ENCODE measurements at places on chromosomes 5 and 9.

GRCh38 chr5:39202597-39203274, 16.6 kb downstream of the FYB1 start:
- DNase-seq: no peak

DNA sequence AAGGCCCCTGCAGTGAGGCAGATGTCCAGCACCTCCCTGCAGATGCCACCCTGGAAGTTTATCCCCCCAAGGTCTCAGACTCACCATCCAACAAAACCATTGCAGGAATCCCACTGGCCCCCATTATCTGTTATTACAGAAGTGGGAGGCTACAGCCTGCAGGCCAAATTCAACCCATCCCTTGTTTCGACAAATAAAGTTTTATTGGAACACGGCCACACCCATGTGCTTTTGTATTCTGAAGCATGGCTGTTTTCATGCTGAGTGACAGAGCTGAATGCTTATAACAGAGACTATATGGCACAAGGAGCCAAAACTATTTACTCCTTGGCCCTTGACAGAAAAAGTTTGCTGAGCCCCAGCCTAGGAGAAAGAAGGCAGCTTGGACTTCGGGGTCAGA, 428.8 kb downstream of the CDK5RAP2 start:
- DNase-seq: no peak

GRCh38 chr5:150595466-150596031, 44.9 kb upstream of the SYNPO start:
- DNase-seq: no peak

GRCh38 chr5:142512043-142513042, 173.5 kb downstream of the FGF1 start:
- DNase-seq: no peak

DNA sequence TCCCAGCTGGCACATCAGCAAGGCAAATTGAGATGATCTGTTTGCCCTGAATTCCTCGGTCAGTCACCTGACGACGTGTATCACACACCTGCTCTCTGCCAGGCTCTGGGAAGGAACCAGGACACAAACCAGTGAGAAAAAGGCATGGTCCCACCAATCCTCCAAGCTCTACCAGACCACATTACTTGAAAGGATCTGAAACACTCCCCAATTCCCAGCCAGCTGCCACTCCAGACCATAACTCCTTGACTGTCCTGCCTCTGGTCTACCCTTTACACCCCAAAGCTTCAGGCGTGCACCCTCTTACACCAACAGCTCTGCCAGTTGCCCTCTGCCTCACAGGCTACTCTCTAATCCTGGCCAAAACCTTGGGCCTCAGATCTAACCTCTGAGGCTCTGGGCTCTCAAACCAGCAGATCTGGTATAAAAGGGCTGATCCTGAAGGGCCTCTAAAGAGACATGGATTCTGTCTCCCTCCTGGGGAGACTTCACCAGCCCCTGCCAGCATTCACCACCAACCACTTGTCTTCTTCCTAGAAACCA, 6.8 kb downstream of the MGAT1 start:
- DNase-seq: no peak

DNA sequence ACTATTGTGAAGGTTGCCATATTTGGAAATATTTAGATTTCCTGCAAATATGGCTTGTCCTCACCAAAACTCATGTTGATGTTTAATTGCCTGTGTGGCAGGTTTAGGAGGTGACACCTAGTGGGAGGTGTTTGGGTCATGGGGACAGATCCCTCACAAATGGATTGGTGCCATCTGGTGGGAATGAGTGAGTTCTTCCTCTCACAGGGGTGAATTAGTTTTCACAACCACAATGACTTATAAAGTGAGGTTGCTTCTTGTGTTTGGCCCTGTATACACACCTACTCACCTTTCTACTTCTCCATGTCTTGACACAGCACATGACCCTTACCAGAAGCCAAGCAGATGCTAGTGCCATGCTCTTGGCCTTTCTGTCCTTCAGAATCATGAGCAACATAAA, 41.1 kb downstream of the ISOC1 start:
- DNase-seq: no peak

GRCh38 chr9:136119061-136119882, 597 bp upstream of the TMEM250 start:
- DNase-seq: no peak

DNA sequence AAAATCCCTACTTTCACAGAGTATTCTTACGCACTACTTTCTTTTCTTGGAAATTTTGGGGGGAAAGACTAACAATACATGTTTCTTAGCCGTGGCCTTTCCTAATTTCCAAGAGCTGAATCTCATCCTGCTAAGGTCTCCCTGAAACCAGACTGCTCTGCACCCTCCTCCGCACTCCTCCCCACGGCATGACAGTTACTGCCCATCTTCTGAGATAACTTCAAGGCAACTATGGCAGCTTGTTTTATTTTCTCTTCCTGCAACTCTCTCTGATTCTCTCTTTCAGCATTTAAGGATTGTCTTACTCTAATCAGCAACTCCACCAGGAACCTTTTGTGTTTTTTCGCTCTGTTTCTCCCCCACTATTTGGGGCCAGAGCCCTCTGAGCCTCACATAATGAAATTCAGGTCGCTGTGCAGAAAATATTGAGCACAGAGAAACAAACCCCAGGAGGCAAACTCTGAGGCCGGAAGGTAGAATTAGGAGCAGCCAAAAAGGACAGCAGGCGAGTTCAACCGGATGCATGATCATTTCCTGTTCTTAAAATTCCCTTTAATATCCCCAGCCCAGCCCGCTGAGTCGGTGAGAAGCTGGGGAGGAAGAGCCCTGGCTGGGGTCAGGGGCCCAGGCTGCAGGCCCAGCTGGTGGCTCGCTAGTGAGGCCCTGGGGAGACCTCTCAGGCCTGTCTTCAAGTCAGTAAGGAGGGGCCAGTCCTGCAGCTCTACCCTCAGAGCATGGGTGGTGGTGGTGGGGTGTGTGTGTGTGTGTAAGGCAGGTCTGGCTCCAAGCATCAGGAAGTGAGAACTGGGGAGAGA, 213.6 kb upstream of the S1PR3 start:
- no peak for DNase-seq

DNA sequence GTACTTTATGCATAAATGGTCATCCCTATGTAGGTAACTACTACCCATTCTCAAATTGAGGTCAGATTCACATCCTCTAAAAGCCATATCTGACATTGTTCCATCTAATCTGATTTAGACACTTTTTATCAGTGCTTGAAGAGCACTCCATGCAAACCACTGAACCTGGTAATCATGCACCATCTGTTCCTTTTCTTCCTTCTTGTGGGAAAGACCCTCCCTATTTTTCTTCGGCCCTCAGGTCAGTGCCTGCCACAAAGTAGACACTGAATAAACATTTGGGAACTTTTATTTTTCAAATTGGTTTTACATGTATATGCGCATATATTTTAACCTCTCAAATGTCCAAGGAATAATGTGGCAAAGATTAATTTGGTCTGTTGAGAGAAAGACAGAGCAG, 26.0 kb upstream of the PDE4D start:
- DNase-seq: no peak

DNA sequence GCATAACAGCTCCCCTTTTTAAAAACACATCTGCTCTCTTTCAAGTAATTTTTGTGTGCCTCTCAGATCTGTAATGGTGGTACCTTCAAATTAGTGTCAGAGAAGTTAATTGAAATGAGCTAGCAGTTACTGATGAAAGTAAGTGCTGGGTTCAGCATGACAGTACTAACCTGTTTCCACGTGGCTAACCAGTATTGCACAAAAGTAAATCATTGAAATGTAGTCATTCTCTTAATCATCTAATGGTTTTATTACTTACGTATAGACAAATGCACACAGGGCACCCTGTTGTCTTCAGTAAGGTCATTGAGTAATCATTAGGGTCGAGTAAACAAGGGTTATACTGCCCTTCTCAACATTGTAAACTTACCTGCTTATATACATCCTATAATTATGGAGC, 157.8 kb upstream of the PRR16 start:
- DNase-seq: no peak

DNA sequence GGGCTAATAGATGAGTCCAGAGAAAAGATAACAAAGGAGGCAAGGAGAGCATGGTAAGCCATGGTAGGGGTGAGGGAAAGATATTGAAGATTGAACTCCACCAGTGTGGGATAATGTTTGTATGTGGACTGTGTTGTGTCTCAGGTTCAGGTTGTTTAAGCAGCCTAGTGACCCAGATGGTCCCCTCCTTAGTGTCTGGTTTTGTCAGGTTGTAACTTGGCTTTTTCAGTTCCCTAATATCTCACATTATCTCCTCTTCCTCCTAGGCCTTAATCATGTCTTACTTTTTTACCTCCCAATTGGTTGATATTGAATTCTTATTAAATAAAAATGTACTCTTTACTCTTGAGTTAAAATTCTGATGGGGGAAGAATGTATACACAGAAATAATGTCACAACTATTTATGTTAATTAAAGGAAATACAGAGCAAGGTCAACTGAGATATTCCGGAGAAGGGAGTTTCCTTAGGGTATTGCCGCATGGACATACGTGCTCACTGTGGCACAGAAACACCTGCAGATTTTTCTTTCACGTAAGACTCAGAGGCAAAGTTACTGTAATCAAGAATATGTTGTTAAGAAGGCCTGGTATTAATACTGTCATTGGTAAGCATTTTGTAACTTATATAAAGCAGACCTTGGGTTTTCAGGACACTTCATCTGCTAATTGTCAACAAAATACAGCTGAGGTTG, 23.4 kb upstream of the SH3GL2 start:
- no peak for DNase-seq

GRCh38 chr5:58369513-58370190, 90.2 kb downstream of the PLK2 start:
- DNase-seq: no peak

DNA sequence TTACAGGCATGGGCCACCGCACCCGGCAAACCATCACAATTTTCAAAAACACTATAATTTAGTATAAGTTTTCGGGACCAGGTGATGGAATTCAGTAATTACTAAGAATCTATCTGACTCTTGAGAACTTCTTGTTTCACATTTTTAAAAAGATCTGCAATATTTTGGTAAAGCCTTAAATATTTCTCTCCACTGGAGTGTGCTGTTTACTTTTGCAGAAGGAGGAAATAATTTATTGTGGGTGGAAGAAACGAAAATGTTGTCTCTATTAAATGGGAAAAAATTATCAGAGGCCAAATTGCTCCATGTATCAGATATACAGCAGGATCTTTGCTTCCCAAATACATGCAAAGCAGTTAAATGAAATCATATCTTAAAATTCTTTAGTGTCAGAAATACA, 566.8 kb upstream of the CYLC2 start:
- DNase-seq: no peak
